ENCODE measurements at places on chromosomes 2 and 18.

- no peak for DNase-seq
These were observed 80.7 kb downstream of the ACSL3 start for GRCh38 chr2:222941510-222942032.

- DNase-seq, result no peak
These were observed 2.4 kb upstream of the HOXD12 start for GRCh38 chr2:176096986-176097819.

DNA sequence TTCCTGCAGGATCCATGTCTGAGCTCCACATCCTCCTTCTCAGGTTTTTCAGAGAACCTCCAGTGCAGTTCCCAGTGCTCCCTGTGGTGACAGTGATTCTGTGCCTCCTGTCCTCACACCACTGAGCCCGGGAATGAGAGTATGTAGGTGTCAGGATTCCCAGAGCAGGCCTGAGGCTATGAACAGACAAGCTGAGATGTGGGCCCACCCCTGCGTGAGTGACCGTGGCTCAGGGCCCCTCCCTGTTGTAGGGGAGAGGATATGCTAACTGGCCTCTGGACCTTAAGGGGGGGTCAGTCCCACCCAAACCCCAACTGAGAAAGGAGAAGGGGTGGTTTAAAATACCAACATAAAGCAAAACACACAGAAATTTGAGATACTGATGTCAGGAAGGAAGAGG, 104.8 kb upstream of the RAB12 start:
- no peak for DNase-seq

DNA sequence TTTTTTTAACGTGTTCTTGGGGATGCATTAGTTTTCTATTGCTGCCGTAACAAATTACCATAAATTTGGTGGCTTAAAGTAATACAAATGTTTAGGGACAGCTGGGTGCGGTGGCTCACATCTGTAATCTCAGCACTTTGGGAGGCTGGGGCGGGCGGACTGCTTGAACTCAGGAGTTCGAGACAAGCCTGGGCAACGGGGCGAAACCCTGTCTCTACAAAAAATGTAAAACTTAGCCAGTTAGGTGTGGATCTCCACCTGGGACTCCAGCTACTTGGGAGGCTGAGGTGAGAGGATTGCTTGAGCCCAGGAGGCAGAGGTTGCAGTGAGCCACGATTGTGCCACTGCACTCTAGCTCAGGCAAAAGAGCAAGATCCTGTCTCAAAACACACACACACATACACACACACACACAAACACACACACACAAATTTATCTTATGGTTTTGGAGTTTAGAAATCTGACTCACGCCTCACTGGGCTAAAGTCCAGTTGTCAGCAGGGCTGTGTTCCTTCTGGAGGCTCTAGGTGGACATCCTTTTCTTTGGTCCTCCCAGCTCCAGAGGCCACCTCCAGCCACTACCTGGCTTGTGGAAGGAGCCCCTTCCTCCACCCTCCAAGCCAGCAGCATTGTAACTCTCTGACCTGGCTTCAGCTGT, 76.1 kb downstream of the SEPTIN10 start:
- DNase-seq, result no peak

- DNase-seq, result no peak
These were observed 11.3 kb upstream of the MALL start for GRCh38 chr2:110126906-110127305.

GRCh38 chr18:63067939-63068338, 251.6 kb downstream of the BCL2 start:
- no peak for DNase-seq

DNA sequence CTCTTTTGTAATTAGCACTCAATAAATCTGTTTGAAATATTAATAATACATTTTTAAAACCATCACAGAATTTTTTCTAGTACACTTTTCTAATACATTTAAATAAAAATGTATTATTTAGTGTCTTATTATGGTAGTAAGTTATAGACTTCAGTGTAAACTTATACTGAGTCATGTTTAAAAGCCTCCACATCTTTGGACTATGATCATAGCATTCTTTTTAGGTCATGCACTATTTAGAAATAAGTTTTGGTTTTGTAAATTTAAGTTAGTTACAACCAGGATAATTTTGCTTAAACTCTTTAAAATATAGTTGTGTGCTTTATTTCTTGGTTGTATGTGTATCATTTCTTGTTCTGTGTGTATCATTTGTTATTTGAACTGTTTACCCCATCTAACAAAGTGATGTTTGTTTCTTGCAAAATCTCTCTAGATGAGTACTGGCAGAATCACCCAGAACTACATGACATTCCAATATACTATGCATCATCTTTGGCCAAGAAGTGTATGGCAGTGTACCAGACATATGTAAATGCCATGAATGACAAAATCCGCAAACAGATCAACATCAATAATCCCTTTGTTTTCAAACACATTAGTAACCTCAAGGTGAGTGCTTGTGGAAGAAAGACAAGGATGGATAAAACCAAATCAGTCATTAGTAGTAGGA, 16.7 kb downstream of the CPSF3 start:
- DNase-seq, result no peak

GRCh38 chr2:85547089-85547858, 8.3 kb downstream of the MAT2A start:
- DNase-seq, result no peak

GRCh38 chr2:52717836-52718235, 1049.8 kb upstream of the CHAC2 start:
- DNase-seq, result no peak

- no peak for DNase-seq
These were observed 38.4 kb upstream of the FRZB start for GRCh38 chr2:182904844-182905243.

- DNase-seq, result no peak
These were observed 20.9 kb upstream of the STEAP3 start for GRCh38 chr2:119202610-119203310.

GRCh38 chr2:43070030-43070429, 156.4 kb downstream of the ZFP36L2 start:
- no peak for DNase-seq

GRCh38 chr18:41071826-41072225, 883.2 kb upstream of the PIK3C3 start:
- no peak for DNase-seq

DNA sequence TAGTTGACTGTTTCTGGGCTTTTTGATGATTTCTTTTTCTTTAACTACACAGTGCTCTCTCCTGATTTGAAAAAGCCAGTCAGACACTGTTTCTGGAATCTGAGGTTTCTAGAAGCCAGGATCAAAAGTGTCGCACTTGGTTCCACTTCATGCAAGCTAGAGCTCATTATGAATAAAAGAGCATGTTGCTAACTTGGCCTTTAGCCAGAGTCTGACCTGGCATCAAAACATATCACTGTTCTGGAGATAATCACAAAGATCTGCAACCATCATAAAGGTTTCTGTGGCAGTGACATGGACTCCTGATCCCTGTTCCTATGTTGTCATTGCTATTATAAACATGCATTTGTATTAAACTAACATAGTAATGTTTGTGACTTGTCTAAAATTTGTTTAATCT, 76.1 kb upstream of the MAPRE2 start:
- peak; percentile 76 for DNase-seq

DNA sequence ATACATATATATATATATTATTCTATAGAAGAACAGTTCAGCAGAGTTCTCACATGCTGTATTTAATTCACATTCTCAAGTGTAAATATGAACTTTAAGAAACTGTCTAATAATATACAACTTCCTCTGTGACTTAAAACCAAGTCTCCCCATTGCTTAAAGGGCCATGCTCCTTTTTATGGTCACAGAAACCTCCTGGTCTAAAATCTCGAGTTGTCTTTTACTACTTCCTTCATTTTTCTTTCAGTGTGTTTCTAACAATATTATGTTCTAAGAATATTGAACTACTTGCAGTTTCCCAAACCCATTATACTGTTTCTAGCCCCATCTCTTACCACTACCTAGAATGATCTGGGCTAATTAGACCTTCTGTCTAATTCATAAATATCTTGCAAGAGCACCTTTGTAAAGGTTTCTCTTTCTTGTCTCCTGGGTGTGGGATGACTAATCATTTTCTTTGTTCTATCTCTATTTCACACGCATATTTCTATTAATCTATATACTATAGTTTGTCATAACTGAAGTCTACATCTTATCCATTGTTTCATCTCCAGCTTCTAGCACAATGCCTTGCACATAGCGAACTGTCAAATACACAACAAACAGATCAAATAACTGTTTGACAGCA, 48.8 kb downstream of the ERBB4 start:
- no peak for DNase-seq

DNA sequence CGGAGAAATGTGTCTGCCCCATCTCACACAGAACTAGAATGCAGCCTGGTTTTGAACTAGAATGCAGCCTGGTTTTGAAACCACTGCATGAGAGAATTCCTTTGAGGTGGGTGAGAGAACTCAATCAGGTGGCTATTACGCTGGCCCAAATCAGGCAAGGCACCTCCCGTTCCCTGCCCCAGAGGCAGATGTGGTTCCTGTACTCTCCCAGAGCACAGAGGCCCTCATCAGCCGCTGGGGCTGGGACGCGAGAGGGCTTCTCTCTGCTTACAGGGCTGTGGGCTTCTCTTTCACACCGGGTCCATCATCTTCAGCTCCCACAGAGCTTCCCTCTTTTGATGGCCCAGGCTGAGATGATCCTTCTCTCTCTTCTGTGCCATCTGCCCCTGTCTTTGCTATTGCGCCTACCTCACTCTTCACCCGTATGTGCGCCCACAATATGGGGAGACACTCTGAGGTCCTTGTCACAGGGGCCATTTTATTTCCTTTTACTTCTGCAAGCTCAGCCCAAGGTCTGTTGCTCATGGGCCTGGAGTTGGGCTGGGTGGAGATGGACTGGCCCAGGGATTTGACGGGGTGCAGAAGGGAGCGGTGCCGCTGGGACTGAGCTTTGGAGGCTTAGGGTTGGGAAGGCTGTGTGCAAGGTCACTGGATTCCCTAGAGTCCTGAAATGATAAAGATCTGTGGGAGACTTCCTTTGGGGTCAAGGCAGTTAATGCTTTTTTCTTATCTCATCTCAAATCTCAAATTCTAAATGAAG, 84.4 kb upstream of the HS6ST1 start:
- no peak for DNase-seq

Data from NCI-H1105 treated with DMSO at 0.1 percent for 48 hours (cell line).